ENCODE measurements at places on chromosomes 4 and X.

DNA sequence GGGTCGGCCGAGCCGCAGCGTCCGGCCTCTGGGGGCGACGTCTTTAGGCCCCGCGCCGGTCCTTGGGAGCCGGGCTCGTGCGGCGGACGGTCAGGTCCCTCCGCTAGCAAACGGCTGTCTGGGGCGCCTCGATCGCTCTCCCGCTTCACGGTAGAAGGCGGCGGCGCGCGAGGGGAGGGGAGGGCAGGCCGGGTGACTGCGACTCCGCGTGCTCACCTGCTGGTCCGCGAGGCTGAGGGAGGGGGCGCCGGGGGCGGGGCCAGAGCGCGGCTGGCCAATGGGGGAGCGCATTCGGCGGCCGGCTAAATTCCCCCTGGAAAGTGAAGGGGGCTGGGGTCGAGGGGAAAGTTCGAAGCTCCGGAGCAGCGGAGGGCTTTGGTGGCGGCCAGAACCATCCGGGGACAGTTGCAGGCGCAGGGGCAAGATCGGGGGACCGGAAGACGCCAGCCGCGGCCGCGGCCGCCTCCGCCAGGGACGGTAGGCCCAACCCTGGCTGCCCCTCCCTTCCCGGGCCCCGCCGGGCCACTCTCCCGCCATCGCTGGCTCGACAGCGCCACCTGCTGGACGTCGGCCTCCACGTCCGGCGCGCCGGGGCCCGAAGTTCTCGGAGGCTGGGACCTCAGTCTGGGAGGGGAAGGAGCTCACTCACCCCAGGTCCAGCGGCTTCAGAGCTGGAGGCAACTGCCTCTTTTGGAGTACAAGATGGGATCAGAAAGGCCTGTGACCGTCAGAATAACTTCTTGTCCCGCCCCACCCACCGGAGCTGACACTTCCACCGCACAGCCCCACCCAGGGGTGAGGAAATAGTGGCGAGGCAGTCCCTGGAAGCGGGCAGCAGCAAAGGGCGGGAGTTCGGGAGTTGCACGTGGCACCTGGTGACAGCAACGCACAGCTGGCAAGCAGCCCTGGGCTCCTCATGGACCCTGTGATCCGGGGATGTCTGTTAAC is 49.9 kb downstream of the ELF4 start:
- peak; percentile 86 for DNase-seq

GRCh38 chr4:164997324-164997723 is 19.9 kb upstream of the TRIM61 start:
- DNase-seq = peak; percentile 14

GRCh38 chr4:5884796-5885195 is 8.1 kb downstream of the CRMP1 start:
- DNase-seq = no peak

- DNase-seq = no peak
These were observed 9.4 kb downstream of the MGST2 start for GRCh38 chr4:139674875-139675550.

DNA sequence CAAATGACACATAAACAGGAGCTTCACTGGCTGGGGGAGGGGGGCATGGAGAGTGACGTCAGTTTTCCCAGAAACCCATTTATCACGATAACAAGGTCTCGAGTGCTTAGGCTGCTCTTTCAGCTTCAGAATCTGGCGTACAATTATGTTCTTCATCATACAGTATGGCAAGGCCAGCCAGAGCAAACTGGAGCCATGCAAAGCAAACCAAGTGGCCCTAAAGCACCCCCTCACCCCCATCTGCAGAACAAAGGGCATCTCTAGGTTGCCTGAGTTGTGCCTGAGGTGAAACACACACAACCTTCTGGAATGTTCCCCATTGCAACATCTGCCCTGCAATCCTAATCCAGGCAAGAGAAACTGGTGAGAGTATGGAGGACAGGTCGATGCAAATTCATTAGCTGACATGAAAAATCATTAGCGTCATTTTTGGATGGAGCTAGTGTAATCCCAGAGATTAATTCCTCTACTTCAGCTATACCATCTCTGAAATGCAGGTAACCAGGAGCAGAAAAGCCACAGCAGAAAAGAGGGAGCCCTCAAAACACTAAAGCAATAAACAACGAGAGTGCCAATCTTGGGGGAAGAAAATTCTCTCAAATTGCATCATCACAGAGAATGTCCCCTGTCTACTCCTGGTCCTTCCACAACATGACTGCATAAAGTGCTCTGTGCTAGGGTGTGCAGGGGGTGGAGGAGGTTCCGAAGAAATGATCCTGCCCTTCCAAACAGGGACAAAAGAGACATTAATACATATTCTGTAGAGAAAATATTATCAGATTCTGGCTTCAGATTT is 1.8 kb downstream of the SEPTIN6 start:
- no peak for DNase-seq

DNA sequence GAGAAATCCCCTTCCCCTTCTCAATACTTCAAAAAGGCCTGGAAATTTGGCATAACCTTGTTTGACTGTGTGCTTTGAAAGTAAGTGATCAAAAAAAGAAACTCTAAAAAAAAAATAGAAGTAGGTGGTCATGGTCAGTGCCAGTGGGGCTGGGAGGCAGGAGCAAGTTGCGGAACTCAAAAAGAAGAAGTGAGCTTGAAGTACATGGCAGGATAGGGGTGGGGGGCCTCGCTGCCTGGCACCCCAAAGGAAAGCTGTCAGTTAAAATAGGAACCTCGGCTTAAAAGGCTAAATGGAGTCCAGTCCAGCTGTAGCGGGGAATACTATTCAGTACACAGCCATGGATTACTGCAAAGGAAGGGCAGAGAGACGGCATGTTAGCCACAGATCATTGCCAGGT is 12.2 kb upstream of the NKRF start:
- no peak for DNase-seq

DNA sequence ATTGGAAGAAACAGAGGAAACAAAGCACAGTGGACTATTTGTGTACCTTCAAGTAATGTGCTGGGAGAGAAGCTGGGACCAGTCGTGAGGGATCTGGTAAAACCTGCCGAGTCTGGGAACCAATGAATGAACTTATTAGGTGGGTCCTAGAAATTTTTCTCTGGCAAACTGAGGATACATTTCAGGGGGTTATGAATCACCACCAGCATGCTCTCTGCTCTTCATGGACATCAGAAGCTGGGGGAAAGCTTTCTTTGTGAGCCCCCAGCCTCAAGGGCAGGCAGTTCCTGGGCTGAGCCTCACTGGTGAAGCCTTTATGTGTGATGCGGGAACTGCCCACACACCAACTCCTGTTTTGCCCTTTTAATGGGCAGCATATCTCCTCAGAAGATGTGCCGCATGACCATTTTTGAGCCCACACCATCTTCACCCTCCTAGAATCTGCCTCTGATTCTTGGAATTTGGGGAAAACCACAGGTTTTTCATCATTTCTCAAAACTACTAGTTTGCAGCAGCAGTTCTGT is 95.4 kb upstream of the ENPP6 start:
- DNase-seq = no peak

DNA sequence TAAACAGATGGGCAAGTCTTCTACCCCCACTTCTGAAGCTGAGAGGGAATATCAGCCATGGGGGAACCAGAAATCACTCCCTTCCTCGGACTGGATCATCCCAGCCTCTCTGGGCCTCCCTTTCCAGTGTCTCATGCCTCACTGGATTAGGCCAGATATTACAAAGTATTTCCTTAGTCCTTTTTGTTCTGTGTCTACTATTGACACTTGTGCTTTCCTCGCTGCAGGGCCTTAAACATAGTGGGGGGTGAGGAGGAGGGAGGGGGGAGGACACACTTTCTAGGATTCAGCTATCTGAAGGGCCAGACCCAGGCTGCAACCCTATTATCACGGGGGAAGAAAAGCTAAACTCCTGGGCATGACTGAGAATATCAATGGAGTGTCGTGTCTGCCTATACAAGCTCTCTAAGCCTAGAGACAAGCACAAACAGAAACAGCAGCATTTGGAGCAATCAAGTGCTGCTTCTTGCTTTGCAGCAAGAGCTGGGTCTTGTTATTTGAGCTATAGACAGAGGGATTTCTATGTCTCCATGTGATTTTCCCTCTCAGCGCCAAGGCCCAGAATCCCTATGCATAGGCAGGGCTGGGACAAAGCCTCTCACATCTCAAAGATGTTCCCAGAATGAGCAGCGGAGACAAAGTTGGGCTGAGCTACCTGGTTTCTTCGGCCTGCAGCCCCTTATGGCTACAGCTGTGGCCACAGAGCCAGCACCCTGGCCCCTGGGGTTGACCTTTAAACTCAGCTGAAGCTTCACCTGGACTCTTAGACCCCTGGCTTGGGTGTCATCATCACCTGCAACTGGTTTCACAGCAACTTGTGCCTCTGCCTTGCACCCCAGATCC is 20.2 kb downstream of the PJA1 start:
- no peak for DNase-seq

DNA sequence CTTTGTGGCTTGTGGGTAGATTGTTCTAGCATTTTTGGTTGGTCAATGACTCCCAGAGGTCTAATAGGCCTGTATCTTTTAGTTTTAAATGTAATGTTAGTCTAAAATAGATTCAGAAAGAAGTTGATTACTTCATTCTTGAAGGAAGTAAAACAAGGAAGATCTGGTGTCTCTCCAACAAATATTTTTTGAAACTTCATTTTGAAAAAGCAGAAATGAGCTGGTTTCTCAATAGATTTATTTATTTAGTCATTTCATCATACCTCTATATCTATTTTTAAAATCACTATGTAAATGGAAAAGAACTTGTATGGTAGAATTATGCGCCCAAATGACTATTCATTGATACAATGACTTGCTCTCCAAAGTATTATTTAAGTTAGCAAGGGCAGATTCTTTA is 7.2 kb downstream of the HTR2C start:
- DNase-seq = no peak

GRCh38 chrX:36650622-36651021 is 357.5 kb upstream of the FAM47C start:
- DNase-seq = no peak

DNA sequence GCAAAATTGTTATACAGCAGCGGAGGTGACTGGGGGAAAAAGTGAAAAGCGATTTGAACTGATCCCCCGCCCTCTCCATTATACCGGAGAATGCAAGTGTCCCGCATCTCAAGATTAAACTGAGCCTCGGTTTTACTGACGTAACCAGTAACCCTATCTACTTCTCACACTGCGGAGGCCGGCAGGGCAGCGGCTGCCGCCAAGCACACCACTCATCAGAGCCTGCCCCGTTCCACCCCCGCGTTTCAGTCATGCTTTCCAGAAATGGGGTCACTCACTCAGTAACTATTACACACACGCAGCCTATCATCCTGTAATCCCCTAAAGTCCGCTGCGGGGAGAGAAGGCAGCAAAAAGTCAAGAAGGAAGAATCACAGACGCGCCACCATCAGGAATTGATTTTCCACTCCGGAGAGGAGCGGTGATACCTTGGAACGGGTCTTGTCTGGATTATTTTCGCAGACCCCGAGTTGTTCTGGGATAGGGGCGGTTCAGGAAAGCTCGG is 1.4 kb downstream of the RPS6KA3 start:
- peak; percentile 52 for DNase-seq

Data from HT-29 (cell line).